NCI-H1436 (cell line): ENCODE measurements at places on chromosomes 6 and 20.

- no peak for DNase-seq
These were observed 5.9 kb downstream of the SRSF12 start for GRCh38 chr6:89111933-89112332.

GRCh38 chr6:21933351-21933750 is 339.8 kb downstream of the SOX4 start:
- DNase-seq = no peak

DNA sequence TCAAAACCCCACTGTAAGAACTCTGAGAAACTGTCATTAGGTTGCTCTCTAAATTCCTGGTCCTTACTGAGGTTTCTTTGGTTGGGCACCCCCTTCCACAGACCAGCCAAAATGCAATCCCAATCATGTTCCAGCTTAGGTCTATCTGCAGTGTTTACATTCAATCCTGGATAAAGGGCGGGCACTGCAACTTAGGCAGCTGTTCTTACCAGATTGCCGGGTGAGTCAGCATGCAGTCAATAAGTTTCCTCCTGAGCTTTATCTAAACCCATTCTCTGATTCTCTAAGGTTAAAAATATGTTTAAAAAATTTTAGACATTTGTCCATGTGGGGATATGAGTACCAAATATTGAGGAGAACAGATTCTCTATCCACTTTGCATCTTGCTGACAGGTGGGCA is 197.8 kb downstream of the HAO1 start:
- no peak for DNase-seq

GRCh38 chr20:18331694-18332093 is 43.4 kb downstream of the ZNF133 start:
- no peak for DNase-seq

DNA sequence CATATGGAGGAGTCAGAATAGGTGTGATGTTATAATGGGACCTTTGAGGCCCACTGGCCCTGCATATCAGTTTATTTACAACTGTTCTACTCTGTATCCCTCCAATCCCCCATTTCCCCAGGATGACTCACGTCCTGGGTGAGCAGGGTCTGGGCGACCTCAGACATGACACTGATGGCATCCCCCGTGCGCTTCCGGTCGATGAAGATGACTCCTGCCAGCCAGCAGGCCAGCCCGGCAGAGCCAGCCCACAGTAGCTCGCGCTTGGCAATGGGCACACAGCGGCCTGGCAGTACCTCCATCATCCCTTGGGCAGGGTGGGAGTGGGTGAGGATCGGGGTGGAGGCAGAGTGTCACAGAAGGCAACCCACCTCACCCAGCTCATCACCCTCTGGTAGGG is 5.6 kb downstream of the AGPAT1 start:
- DNase-seq = no peak

DNA sequence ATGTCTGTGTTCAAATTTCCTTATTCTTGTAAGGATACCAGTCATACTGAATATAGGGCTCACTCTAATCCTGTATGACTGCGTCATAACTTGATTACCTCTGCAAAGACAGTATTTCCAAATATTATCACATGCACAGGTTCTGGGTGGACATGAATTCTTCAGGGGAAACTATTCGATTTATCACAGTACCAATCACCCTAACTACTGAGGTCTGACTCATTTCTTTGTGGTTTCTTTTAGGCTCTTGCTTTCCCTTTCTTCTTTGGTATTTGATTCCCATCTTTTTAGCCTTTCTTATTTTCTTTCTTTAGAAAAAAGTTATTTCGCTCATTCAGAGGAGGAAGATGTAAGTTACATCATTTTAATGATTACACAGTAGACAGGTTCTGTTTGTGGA is 40.3 kb upstream of the TBX18 start:
- no peak for DNase-seq

DNA sequence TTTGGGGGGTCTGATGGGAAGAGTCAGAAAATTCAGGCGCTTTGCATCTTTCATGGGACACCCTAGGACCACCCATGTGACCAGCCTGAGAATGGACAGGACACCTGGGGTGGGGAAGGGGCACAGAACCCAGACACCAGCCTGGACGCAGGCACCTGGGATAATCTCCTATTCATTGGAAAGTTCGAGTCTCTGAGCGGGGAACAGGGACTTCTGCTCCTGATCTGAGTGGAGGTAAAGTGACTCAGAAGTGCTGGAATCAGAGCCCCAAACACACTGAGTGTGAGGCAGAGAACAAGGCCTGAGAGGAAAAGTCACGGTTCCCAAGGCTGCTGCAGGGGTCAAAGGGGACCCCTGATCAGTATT is 1.4 kb downstream of the HLA-B start:
- no peak for DNase-seq

GRCh38 chr6:130927305-130927704 is 100.1 kb downstream of the SMLR1 start:
- no peak for DNase-seq

- DNase-seq = peak; percentile 60
These were observed at the start of gene LHFPL5 for GRCh38 chr6:35804996-35805736. Gene LHFPL5, plus strand, starts transcription at chr6:35805352. Its CDS starts 319 bp downstream, at chr6:35805671.

GRCh38 chr6:15285682-15286294 is 39.9 kb downstream of the JARID2 start:
- DNase-seq = no peak

DNA sequence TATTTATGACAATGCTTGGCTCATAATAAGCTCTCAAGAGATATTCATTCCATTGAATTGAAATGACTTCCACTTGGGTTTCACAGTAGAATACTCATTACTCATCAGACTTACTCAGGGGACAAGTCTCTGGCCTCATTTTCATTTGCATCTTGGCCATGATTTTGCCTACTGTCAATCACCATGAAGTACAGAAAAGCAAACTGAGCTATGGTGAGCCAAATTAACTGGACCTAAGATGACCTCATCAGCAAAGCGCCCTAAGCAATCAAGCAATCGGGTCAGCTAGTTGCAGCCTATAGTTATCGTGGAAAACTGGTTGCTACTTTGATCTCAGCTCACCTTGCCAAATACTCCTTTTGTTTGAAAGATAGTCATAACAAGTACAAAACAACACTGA is 494.7 kb upstream of the SLC35B3 start:
- DNase-seq = no peak

GRCh38 chr20:4160761-4161305 is 145.5 kb upstream of the RNF24 start:
- DNase-seq = no peak

DNA sequence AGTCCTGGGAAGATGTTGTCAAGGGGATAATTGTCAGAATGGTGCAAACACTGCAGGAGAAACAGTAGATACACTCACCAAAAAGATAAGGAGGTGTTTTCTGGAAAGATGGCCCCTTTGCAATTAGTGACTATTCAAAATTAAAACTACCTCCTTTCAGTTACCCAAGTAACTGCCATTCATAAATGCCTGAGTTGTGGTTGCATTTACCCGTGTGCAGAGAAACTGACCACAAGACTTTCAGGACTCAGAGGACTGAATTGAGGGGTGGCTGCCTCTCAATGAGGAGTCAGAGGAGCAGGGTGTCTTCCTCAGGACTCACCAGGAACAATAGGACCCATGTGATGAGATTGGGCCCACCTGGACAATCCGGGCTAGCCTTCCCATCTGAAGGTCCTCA is 39.0 kb downstream of the GCM1 start:
- DNase-seq = no peak

GRCh38 chr6:36836111-36837021 is 2.9 kb downstream of the CPNE5 start:
- no peak for DNase-seq

GRCh38 chr6:80623066-80623815 is 516.8 kb downstream of the BCKDHB start:
- no peak for DNase-seq

- DNase-seq = no peak
These were observed 25.1 kb downstream of the RRAGD start for GRCh38 chr6:89386917-89387491.

GRCh38 chr20:47816487-47817451 is 31.5 kb upstream of the SULF2 start:
- no peak for DNase-seq

DNA sequence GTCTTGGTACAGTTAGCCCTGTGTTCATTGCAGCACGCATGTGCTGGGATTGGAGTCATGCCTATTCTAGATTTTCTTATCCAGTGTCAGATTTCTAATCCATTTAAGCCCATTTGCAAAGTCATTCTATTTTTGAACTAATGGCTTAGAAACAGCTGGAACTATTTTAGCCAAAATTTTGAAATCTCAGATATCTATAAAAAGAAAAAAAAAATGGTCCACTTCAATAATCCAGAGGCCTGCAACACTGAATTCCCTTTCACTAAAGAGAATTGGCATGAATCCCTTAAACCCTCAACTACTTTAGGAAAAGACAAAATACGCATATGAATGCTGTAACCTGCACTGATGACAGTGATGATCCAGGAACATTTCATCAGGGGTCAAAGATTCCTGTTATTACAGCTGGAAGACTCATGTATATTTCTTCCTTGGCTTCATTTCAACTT is 1.5 kb downstream of the COL21A1 start:
- no peak for DNase-seq

GRCh38 chr20:60962367-60963045 is 289.6 kb upstream of the CDH4 start:
- no peak for DNase-seq

DNA sequence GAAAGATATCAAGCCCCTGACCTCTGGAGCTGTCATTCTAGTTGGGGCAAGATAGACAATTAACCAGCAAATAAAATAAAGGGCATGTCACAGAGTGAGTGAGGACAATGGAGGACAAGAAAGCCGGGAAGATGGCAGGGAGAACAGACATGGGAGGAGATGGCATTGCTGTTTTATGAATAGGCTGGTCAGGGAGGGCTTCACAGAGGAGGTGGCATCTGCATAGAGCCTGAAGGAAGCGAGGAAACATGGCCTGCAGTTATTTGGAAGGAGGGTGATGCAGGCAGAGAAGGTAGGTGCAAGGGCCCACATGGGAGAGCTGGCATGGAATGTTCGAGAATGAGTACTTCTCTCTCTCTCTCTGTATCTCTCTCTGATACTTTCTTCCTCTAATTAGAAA is 63.7 kb downstream of the EFCAB8 start:
- no peak for DNase-seq

GRCh38 chr6:130836055-130836640 is 8.9 kb downstream of the SMLR1 start:
- no peak for DNase-seq

GRCh38 chr6:131061041-131061750 is 1.8 kb downstream of the EPB41L2 start:
- no peak for DNase-seq
